Activated CD8-positive, alpha-beta memory T cell treated with anti-CD3 and anti-CD28 coated beads for 24 hours (primary cell): ENCODE measurements at places on chromosomes 3 and 15.

DNA sequence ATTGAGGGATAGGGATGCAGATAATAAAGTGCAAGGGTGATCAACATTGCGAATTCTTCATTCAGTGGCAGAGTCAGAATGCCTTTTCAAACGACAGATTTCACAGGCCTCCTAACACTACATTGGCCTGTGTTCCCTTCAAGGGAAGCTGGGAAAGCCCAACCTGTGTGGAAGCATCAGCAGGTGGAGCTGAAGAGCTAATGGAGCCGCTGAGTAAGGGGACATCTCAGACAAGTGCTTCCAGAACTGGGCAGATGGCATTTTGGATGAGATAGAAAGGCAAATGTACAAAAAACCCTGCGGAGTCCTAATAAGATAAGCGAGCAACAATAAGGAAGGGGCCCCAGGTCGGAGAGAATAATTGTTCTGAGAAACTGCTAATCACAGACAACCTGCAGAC is 8.5 kb upstream of the SLC24A5 start:
- no peak for DNase-seq

DNA sequence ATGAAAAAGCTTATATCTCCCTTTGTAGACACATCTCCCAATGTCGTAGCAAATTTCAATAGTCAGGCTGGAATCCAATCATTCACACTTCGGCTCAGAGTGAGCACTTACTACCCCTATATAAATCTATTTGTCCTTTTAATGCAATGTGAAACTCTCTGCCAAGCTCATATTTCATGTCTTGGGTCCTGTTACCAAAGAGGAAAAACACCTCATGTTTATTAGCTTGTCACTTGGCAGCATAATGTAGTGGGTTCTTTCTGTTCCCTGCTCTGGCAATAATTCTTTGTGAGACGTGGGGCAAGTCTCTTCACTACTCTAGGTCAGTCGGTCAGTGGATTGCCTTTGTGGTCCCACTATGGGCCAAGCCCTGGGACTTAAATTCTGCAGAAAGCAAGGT is 107.1 kb downstream of the SRGAP3 start:
- DNase-seq: no peak

DNA sequence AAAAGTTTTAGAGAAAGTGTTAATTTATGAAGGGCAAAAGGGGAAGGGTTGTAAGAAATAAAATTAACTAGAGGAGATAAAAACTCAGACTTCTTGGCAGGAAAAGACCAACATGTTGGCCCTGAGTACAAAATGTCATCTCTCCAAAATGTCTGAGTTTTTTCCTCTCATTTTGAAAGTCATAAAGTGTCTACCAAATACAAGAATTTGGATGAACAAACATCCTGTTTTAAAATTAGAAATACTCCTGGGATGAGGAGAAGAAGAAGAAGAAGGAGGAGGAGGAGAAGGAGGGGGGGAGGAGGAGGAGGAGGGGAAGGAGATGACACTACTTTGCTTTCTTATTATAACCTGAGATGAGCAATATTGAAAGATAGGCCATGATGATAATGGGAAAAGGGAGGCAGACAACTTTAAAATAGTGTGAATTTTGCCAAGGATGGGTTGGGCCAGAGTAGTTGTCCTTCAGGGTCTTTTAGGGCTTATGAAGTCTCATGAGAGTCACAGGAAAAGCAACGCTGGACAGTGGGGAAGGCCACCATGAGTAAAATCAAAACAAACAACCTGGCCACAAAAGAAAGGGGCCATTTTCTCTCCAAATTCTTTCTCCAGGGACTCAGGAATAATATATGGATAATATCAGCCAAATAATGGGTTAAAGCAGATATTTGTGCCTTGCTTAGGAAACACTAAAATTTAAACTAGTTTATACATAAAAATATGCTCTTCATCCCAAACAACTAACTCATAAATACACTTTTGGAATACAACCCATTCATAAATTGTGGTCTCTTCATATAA is 632.9 kb downstream of the EPHA3 start:
- DNase-seq: no peak

GRCh38 chr3:187767266-187768012 is 22.2 kb upstream of the BCL6 start:
- DNase-seq: no peak

DNA sequence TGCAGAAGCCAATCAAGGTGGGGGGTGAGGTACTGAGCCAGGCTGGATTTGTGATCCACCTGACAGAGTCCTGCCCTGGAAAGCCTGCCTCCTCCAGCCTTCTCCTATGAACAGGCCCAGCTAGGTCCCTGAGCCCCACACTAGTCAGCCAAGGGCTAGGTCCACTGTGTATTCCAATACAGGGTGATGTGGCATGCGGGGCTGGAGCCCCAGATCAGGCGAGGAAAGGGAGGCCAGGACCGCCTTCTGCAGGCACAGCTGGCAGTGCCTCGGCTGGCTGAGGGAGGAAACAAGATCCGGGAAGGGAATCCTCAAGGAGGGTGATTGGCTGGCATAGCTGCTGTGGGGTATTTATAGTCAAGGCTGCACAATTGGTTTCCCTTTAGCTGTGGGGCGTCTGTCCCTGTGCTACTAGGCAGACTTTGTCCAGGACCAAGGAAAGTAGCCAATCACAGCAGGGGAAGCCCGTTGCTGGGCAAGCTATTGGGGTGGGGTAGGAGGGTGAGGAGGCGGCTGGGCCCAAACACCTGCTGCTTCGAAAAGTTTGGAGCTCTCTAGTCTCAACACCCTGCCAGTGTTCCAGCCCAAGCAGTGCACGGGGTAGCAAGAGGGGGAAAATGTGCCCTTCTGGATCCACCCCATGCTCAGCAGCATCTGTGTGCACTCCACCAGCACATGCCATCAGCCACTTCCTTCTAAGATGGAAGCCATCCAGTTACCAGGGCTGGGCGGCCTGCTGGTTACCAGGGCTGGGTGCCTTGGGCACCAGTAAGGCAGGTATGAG is 5.9 kb downstream of the KY start:
- DNase-seq: peak; percentile 45

- no peak for DNase-seq
Measured at GRCh38 chr3:193451902-193452301, 73.3 kb upstream of the ATP13A5 start.

GRCh38 chr15:59420986-59421618 is 16.9 kb upstream of the FAM81A start:
- DNase-seq: no peak

DNA sequence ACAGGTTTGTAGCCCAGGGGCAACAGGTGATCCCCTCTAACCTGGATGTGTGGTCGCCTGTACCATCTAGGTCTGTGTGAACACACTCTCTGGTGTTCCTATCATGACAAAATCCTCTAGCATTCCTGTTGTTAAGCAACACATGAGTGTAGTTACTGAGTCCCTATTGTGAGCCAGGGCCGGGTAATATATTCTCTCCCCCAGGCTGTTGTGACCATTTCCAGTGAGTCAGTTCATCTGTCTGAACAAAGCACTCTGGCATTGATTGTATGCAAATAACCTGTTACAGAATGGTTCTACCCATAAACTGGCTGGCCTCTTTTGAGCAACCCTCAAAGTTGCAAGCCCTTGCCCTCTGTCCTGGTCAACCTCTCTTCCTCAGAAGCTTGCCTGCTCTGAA is 2.6 kb upstream of the FLNB start:
- DNase-seq: no peak

- DNase-seq: no peak
Measured at GRCh38 chr3:55426486-55426885, 60.6 kb downstream of the WNT5A start.

DNA sequence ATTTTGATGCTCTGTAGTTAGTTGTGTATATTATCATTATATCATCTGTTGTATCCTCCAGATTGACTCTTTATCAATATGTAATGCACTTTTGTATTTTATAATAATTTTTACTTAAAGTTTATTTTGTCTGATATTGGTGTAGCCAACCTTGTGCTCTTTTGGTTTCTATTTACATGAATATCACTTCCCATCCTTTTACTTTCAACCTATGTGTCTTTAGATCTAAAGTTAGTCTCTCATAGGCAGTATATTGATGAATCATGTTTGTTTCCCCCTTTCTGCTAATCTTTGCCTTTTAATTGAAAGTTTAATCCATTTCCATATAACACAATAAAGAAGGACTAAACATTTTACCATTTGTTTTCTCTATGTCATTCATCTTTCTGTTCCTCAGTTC is 28.1 kb upstream of the CD200R1L start:
- no peak for DNase-seq

DNA sequence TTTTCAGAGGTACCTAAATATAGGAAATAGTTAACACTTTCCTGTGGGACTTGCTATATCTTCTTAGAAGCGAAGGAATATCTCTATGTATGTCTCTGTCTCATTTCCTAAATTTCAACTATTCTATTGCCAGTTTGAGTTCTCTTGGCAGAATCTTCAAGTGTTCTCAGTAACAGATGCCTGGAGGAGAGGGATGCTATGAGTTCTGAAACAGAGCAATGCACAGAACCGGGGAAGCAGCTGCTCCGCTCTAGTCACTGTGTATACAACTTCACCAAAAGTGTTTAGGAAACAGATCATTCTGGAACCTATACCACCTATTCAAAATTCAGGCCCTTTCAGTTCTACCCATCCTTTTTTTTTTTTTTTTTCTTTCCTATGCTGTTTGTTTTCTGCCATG is 144.6 kb downstream of the RORA start:
- DNase-seq: no peak

DNA sequence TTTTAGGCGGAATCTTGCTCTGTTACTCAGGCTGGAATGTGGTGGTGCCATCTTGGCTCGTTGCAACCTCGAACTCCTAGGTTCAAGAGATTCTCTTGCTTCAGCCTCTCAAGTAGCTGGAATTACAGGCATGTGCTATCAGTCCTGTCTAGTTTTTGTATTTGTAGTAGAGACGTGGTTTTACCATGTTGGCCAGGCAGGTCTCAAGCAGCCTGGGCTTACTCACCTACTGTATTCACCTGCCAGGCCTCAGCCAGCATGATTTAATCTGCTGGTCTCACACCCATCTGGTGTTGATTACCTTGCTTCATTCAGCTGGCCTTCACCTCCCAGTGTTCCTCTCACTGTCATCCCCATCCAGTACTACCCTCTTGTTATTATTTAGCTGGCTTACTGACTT is 102.0 kb downstream of the IL12A start:
- DNase-seq: no peak

DNA sequence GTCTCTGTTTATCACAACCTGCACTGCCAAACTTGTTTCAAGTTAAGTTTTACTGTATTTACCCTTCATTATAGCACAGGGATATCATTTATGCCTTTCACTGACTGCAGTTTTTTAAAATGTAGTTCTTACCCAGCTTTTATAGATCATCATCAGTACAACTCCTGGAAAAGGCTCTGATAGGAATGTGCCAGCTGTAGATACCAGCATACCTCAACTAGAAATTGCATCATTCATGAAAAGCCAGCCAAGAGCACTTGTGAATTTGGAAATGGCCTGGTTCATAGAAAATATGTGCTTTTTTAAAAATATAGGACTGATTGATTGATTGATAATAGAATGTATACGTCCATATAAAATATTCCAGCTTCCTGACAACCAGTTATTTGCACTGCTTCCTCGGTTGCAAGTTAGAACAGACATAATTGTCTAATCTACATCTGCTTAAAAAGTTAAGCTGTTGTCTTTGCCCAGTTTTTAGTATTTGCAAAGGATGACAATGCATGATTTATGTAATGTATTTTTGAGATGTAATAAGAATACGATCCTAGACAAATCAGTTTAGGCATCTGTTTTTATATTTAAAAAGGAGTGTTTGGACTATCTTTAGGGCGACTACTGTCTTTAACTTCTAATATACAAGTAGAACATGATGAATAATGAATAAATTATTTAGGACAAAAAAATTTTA is 58.5 kb downstream of the DCUN1D1 start:
- no peak for DNase-seq

GRCh38 chr3:69273896-69274295 is 112.0 kb downstream of the FRMD4B start:
- no peak for DNase-seq

DNA sequence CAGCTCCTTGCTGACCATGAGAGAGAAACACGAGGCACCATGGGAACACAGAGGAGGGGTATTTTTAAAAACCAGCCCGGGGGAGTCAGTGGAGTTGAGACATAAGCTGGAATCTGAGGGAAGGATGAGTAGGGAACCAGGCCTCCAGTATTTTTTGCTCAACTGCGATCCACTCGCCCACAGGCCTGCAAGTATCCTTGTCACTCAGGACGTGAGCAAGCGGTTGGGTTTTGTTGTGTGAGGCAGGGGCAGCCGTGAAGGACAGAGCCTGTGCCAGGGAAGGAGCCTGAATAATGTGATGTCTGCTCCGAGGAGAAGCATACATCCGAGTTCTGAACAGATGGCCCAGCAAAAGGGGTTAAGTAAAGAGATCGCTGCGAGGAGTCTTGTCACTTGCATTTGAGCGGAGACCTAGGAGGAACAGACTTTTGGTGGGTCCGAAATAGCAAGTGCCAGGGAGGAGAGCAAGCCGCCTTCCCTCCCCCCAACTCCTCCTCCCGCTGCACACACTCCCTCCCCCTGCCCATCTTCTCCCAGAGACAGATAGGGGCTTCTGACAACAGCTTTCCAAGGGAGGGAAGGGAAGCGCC is 20.4 kb upstream of the NTRK3 start:
- DNase-seq: no peak

GRCh38 chr3:111690242-111690641 is 95.1 kb upstream of the ZBED2 start:
- no peak for DNase-seq

DNA sequence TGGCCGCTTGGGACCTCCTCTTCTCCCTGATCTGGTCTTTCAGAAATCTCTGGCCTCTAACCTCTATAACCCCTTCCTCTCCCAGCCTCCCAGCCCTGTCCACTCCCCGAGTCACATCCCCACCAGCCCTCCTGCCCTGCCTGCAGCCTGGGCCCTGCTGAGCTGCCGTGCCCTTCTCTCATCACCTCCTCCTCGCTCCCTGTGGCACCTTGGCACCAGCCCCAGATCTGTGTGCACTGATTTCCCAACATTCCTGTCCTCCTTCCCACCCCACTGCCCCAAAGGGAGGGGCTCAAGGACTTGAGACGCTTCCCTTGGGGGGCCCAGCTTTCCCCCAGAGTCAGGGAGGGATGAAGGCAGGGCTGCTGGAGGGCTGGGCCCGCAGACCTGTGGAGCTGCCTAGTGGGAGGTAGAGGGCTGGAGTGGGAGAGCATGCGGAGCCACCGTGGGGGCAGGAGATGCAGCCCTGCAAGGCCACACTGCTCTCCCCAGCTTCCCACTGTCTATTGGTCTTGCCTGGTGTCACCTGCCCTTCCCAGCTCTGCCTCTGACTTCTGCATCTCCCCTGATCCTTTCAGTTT is 42.7 kb downstream of the EXOG start:
- DNase-seq: peak; percentile 24

DNA sequence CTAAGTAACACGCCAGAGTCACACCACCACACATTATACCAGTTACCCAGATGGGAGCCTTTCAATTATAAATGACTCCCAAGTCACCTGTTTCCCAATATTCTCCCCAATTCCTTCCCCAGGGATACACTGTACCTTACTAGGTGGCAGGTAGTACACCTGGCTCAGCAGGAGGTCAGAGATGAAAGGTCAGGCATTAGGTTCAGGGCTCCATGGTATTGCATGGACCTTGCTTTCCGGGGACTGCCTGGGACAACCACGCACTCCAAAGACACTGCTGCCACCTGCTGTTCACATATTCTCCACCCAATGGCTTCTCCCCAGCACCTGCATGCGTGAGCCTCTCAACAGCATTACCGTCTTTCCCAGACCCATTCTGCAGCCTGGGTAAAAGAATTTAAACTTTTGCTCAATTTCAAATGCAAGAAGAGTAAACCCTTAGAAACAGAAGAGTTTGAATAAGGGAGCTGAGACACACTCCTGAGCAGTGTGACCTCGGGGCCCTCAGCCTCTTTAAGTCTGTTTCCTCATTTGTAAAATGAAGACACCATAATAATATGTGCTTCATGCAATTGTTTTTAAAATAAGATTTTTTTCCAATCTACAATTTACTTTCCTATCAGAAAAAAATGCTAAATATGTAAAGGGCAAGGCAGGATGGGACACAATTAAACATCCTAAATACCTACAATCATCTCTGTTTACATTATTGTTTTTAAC is 28.0 kb upstream of the LACTB start:
- DNase-seq: peak; percentile 85
